Stimulated activated CD8-positive, alpha-beta memory T cell treated with anti-CD3 and anti-CD28 coated beads, Interleukin-7, amount 100 ng/mL, for 48 hours (primary cell): ENCODE measurements at places on chromosomes 4 and X.

DNA sequence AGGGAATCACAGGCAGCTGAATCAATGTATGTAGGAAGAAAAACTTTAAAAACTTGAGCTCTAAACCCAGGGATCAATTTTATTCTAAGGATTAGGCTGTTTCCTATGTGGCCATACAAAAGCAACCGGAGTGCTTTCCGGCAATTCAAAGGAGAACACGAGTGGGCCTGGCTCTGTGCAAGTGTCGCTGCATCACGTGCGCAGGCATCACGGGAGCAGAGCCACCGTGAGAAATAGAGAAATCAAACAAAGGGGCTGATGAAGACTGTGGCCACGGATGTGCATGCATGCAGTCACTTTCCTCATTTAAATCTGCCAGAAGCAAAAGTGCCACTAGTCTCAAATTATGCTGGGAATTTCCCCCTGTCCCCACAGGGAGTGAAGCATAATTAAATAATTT, 196.9 kb downstream of the NSUN7 start:
- no peak for DNase-seq

GRCh38 chrX:8981723-8982122, 52.2 kb downstream of the FAM9B start:
- no peak for DNase-seq

DNA sequence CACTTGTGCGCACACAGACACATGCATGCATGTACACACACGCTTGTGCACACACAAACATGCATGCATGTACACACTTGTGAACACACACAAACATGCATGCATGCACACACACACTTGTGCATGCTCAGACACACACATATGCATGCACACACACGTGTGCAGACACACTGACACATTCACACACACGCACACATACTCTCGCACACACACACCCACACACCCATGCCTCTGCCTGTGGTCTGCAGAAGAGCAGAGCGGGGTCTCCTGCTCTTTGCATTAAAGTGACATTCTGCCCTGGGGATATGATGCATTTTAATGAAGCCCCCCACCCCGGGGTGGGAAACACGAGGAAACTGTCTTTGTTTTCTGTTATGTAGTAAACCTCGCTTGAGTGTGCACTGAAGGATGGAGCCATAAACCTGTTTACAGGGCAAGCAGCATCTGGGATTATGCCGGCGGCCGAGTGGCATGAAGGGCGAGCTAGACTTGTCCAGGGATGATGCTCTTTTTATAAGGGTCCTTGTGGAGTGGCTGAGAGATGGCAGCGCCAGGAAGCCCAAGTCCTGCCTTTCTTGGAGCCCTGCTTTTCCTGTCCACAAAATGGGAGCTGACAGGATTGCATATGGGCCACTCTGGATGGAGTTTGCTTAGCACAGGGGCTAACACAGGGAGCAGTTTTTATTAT, 17.8 kb downstream of the PSAPL1 start:
- no peak for DNase-seq

GRCh38 chrX:66674506-66674905, 35.6 kb upstream of the EDA2R start:
- DNase-seq, result no peak

- DNase-seq, result no peak
Observed at GRCh38 chr4:53997898-53998297, 66.5 kb downstream of the CHIC2 start.

- DNase-seq, result no peak
Observed at GRCh38 chr4:74751247-74751646, 43.1 kb downstream of the BTC start.

DNA sequence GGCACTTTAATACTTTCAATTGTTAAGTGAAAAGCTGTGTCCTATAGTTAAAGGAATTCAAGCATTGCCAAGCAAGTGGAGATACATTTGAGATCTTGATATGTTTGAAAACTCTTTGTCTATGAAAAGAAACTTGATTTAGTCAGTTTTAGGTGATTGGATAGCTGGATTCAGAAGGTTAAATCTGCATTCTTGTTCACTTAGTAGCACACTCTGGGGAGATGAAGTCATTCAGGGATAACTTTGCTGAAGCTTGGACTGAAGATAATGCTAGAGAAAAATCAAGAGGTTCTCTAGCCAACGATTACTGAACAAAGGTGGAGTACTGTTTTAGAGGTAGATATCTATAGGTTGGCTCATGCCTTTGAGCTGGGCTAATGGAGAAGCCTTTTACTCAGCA, 90.6 kb downstream of the DCAF8L2 start:
- no peak for DNase-seq

DNA sequence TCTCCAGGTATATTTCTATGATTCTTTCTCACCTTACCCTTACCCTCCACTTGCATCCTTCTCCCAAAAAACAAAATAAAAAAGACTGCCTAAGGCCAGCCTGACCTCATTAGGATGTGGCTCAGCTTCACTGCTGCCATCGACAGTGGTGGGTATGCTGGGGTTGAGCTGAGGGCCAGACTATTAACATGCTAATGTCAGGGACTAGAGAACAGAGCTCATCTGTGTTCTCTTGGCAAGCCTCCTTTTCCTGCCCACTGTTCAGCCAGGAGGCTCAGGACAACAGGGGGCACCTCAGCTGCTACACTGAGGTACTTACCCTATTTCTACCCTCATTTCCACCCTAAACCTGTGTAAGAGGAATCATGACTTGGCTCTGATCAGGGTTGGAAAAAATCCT, 59.3 kb downstream of the MSN start:
- DNase-seq, result no peak

- DNase-seq, result no peak
Observed at GRCh38 chrX:134801267-134801666, 143.0 kb upstream of the PLAC1 start.

- DNase-seq, result no peak
Observed at GRCh38 chr4:157220371-157220881, at the start of gene GRIA2. TSS of gene GRIA2 (plus strand) at chr4:157220728. CDS start at chr4:157221043, 315 bp downstream.

- no peak for DNase-seq
Observed at GRCh38 chrX:124217304-124218251, 114.9 kb upstream of the TEX13D start.

- no peak for DNase-seq
Observed at GRCh38 chr4:127449449-127449848, 183.3 kb upstream of the INTU start.

- no peak for DNase-seq
Observed at GRCh38 chr4:10121568-10122208, 5.1 kb upstream of the WDR1 start.

DNA sequence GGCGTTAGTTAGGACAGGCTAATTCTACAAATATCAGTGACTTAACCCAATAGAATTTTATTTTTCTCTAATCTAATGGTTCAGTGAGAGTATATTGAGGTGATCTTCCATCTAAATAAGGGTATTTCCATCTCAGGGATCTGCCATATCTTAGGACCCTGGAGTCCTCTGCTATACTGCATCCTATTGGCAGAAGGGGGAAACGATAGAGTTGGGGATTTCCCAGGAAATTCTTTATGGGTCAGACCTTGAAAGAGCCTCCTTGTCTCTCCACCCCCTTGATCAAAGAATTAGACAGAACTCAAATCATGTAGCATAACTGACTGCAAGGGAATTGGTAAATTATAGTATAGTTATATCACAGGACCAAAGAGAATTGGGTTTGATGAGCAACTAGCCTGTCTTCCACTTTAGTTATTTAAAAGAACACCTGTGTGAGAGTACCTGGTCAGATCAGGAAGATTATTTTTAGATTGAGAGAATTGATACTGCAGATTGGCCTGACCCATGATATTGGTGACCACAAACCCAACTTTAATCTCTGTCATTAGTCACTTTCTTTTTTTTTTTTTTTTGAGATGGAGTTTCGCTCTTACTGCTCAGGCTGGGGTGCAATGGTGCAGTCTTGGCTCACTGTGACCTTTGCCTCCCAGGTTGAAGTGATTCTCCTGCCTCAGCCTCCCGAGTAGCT, 25.6 kb downstream of the SMARCA5 start:
- DNase-seq, result no peak

- DNase-seq, result no peak
Observed at GRCh38 chr4:184845367-184846021, 19.7 kb upstream of the ACSL1 start.

- no peak for DNase-seq
Observed at GRCh38 chr4:110621328-110621812, 1.5 kb downstream of the PITX2 start.

DNA sequence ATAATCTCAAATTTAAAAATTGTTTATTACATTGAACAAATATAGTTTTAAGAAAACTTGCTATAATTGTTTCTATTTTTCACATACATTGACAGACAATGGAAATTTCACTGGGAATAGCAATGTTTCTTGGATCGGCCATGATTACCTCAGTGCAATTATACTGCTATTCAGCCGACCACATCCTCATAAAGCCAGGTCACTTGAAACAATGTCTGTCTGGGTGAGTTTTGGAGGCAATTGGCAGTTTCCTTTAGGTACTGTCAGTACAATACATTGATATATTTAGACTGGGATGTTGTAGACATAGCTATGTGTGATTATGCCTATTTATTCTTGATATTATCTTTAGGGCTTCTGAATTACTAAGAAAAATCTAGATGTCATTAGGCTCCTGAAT, 89.5 kb upstream of the VEGFC start:
- no peak for DNase-seq

GRCh38 chrX:112085149-112085548, 2.6 kb upstream of the TRPC5 start:
- no peak for DNase-seq

DNA sequence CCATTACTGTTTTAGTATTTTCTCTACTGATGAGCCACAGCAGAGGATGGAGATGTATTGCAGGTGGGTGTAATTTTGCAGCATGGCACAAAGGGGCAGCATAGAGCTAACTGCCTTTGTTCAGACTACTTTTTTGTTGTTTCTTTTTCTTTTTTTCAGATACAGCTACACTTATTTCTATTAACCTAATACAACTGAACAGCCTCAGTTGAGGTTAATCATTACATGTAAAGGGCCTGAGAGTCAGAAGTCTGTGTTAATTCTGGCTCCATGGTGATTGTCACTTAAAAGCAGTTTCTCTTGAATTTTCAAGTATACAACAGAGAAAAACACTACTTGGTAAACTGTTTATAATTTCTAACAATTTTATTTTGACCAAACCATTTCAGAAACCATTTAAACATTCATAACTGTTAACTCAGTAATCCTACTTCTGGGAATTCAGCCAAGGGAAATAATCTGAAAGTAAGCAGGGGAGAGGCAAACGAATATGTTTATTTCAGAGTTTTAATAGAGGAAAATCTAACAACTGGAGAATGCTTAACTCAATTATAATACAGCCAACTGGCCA, 13.9 kb upstream of the PPEF2 start:
- no peak for DNase-seq

DNA sequence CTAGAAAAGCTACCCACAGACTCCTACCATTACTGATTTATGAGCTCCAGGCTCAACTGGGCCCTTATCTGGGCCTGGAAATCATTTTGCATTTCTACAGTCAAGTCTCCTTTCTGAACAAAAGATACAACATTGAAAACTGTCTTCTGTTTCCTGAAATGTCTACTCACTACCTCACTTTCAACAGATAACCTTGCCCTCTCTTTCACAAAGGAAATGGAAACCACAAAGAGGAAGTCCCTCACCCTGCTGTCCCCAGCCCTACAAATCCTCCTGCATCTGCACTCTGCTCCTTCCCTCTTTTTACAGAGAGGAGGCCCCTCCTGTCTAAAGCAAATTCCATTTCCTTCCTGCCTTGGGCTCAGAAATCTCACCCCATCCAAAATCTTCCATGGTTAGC, 24.8 kb upstream of the CYBB start:
- DNase-seq, result no peak

- DNase-seq, result no peak
Observed at GRCh38 chrX:121231566-121232358, 184.4 kb downstream of the GLUD2 start.

GRCh38 chrX:70033348-70034051, 16.2 kb downstream of the AWAT2 start:
- DNase-seq, result peak; percentile 3

- no peak for DNase-seq
Observed at GRCh38 chr4:83503974-83504373, 19.1 kb upstream of the ABRAXAS1 start.

DNA sequence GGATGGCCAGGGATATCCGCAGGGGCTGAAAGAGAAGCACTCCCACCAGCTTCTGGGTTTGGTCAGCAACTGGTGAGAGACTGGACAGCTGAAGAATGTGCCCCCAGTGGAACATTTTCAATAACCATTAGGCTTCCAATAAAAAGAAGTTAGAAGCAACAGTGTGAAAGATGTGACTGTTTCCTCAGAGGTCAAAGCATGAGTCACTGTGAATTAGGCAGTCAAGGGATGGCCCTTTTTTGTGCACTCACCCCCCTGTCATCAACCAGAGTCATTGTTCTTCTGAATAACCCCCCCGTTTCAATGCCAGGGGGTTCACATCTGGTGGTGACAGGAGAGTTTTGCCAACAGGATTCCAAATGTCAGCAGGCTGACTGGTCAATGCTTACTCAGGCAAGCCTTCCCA, 74.6 kb upstream of the SH3RF1 start:
- DNase-seq, result no peak

DNA sequence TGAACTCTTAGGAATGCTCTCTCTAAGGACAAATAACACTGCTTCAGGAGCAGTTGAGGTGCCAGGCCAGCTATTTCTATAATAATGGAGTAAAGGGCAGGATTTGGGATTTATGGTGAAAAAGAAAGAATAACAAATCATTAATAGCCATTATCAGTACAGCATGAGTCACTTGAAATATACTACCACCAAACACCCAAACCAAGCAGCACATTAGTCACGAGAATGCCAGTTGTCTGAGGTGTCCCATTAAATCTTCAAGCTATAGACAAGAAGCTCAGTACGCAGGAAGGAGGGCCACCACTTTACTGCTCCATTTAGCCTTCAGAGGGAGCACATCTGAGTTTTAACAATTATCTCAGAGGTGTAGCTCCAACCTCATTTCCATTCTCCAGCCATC, 106.8 kb upstream of the MAGEA10 start:
- DNase-seq, result no peak

DNA sequence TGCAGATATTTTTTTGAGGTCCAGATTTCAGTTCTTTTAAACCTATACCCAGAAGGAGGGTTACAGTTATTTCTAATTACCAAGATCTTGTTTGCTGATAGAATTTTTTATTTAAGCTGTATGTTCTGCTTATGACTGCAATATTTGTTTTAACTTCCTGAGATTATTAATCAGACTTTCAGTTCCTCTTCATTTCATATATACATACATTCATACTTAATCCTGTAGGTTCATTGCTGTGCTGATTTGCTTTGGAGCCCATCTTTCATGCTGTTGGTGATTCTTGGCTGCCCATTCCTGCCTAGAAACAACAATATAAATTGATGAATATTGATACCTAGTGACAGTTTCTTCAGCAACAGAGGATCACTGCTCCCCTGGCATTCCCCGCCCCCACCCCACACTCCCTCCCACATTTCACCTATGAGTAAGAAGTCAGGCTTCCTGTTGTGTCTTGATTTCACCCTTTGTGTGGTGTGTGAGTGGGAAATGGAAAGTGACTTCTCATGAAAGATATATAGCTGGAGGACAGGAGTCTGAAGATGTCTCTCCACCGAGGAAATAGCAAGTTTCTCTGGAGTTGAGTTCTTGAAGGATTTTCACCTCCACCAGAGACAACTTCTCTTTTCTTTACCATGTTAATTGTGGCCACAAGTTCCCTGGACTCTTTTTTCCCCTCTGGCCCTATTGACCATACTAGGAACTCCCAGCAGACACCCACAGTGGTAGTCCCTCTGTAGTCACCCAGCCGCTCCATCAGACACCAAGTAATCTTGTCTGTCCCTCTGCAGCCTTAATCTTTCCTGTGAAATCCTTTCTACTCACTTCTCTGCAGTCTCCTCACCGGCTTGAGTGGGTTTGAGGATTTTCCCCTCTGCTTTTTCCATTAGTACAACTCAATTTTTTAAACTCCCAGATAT, 118.4 kb downstream of the ASB9 start:
- DNase-seq, result no peak

- no peak for DNase-seq
Observed at GRCh38 chr4:141643557-141643956, 7.2 kb downstream of the IL15 start.
